ENCODE measurements at places on chromosomes 6 and 20.

DNA sequence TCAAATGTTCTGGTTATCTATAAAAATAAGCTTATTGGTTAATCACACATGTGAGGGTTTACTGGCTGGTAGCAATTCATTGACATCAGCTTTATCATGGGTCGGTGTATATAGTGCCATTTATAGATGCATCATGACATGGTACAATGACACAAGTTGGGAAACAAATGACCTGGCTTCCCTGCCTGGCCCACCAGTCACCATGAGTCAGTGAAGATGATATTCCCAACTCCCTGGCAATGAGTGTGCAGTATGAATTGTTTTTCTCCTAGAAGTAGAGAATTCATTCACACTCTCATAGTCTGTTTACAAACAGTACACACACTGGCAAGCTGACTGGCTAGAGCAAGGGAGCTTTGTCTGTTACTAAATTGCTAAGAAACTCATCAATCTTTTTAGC lies 37.2 kb upstream of the CALHM6 start:
- ATAC-seq: no peak

GRCh38 chr6:154951345-154952200 lies 43.5 kb upstream of the TIAM2 start:
- ATAC-seq: no peak

GRCh38 chr6:159194421-159194820 lies 25.2 kb downstream of the FNDC1 start:
- no peak for ATAC-seq

- no peak for ATAC-seq
These were observed 54.3 kb upstream of the PTPN1 start for GRCh38 chr20:50455656-50456451.

DNA sequence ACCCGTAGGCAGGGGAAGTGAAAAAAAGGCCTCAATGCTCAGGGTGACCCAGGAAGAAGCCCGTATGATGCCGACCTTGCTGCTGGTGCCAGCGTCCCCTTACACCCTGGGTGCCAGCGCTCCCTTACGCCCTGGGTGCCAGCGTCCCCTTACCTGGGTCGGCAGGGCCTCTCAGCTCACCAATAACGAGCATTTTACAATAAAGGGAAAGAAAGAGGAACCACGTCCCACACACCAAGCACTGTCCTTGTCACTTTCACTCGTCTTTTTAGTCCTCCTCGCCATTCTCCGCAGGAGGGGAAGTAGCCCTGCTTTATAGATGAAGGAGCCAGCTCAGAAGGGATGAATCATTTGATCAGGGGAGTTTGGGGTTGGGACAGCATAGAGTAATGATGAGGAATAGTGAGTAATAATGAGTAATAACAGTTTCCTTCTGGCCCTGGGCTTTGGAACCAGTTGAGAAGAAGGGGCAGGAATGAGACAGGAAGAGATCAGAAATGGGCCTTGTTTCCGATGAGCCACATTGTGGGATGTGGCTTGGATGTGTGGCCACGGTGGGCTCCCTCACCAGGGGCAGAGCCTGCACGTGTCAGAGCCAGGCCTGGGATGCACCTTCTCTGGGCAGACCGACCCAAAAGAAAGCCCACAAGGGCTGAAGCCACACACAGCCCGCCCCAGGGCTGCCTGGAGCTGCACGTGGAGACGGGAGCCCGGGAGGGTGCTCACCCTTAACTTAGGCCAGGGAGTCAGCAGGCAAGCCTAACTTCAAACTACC lies 75.7 kb downstream of the SYNJ2 start:
- ATAC-seq: peak; percentile 69

DNA sequence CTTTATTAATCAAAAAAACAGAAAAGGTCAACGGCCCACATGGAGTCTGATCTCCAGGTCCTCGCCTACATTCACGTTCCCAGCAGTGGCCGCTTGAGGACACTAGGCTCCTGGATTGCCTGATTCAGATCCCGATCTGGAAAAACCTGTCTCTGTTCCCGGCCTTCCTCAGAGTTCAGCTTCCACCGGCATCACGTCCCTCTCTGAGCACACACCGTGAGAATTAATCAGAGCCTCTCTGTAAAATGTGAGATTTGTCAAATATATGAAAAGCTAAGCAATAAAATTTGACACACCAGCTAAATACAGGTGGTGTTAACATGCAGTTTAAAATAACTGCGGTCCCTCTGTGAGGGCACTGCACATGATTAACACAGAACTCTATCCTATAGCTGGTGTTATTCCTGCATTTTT lies 122.8 kb upstream of the COL21A1 start:
- ATAC-seq: peak; percentile 85

GRCh38 chr20:20231528-20232298 lies 136.2 kb upstream of the INSM1 start:
- ATAC-seq: no peak

- no peak for ATAC-seq
These were observed 20.8 kb downstream of the OR2B2 start for GRCh38 chr6:27891320-27891875.

DNA sequence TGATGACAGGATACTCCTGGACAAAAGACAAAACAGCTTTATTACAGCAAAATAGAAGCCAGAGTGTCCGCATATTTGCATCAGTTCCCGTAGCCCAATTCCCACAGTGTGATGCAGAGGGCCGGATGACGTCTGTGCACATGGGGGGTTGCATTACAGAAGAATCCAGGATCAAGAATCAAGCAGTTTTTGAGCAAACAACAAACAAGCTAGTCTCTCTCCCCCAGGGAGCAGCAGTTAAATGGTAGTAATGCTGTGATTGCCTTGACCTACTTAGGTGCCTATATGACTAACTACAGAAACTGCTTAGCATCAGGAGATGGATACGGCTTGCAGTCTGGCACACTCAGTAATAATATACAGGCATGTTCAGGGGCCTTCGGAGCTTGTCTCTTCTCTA lies 3.2 kb upstream of the SDHAF4 start:
- ATAC-seq: no peak

DNA sequence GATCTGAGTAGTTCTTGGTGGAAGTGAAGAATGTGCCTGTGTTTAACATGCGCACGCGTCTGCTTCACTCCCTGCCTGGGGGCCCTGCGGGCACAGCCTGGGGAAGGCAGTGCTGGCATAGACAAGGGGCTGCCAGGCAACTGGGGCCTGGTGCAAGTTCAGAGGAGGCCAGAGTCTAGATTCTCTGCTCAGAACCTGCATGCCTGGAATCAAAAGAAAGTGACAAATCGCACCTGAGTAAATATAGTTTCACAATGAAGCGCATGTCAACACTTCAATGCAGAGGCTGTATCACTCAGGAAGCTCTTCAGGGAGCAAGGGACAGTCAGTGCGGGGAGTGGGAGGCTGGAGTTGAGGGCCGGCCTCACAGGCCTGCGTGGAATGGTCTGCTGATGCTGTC lies 24.2 kb upstream of the PPP1R14C start:
- ATAC-seq: no peak

DNA sequence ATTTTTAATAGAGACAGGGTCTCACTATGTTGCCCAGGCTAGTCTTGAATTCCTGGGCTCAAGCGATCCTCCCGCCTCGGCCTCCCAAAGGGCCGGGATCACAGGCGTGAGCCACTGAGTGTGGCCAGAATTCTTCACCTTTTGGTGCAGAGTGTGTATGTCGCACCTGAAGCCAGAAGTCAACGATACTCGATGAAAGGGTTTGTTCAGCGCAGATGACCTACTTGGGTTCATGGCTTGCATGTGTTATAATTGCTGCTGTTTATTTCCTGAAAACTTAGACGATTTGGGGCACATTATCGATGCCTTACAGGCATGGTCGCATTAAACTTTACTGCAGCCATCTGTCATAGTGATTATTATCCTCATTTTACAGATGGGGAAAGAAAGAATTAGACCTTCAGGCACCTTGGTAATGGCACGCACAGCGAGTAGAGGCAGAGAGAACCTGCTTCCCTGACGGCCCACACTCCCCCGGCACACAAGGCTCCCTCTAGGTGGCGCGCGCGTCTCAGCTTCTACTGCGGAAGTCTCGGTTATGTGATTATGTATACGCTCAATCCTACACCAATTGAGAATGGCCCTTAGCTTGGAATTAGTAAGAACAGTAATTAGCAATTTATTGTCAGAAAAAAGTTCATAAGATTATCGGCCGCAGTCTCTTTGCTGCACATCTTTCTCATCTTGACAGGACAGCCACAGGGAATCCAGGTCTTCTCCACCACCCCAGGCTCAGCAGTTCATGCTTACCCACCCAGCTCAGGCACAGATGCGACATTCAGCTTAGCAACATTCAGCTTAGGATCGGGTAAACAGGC lies 212.8 kb upstream of the PROKR2 start:
- ATAC-seq: peak; percentile 95

DNA sequence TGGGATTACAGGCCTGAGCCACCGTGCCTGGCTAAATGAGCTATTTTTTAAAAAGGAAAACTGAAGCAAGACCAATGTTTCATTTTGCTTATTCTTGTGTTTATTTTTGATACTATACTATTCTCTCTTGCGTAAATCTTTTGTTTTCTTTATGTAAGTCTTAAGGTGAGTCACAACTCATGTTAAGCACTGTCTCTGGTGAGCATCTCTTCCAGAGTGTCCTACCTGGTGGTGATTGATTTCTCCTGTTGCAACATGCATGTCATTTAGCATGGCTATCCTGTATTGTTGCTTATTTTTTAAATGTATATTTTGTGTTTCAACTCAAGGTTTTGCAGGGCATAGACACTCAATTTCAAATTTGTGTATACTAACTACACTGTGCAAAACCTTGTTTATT lies 336.0 kb downstream of the RFPL4B start:
- ATAC-seq: no peak

GRCh38 chr6:33758815-33759216 lies 12.1 kb upstream of the IP6K3 start:
- ATAC-seq: no peak

- no peak for ATAC-seq
These were observed 6.1 kb downstream of the PLAGL2 start for GRCh38 chr20:32201296-32201976.

DNA sequence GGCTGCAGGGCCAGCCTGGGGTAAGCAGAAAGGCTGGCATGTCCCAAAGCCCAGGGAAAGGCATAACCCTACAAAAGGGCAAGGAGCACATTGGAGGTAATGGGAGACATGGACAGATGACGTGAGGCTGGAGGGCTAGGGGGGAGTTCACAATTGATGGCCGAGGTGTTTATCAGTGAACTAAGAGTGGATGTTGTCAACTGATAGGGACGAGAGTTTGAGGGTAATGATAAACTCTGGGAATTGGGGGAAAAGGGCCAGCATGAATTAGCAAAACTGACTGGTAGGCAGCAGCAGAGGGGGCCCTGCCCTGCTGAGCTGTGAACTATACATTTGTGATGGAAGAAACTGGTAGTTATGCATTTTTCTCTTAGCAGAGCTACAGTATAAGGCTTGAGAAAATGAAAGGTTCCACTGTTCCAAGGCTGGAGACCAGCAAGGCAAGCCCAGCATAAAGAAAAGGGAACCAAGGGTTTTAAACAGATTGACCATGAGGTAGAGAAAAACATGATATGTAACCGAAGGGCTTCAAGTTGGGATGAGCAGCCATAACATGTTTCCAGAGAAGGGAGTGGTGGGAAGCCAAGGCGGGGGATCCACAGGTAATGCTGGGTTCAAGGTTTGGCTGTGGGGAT lies 98.1 kb upstream of the MLN start:
- ATAC-seq: no peak

GRCh38 chr6:31927242-31927862 lies at the start of gene C2:
TSS of gene C2 (plus strand) at chr6:31927717. CDS start at chr6:31927753, 36 bp downstream.
- no peak for ATAC-seq

DNA sequence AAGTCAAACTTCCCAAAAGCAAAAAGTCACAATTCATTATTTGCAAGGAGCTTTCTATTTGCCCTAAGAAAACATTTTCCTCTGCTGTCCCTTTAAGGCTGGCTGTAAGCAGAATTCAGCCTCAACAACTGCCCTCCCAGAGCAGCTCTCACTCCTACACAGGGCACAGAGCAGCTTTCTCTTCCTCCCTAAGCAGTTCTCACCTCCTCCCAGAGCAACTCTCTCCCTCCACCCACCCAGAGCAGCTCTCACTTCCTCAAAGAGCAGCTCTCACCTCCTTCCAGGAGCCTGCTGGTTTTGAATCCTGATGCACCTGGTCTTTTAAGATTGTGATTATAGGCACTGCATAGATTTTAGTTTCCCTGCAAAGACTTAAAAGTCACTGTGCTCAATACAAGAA lies 120.6 kb upstream of the TMEM181 start:
- no peak for ATAC-seq

GRCh38 chr6:70724524-70724923 lies 56.8 kb downstream of the SMAP1 start:
- ATAC-seq: no peak

GRCh38 chr6:79894939-79895338 lies 52.4 kb downstream of the ELOVL4 start:
- ATAC-seq: no peak

DNA sequence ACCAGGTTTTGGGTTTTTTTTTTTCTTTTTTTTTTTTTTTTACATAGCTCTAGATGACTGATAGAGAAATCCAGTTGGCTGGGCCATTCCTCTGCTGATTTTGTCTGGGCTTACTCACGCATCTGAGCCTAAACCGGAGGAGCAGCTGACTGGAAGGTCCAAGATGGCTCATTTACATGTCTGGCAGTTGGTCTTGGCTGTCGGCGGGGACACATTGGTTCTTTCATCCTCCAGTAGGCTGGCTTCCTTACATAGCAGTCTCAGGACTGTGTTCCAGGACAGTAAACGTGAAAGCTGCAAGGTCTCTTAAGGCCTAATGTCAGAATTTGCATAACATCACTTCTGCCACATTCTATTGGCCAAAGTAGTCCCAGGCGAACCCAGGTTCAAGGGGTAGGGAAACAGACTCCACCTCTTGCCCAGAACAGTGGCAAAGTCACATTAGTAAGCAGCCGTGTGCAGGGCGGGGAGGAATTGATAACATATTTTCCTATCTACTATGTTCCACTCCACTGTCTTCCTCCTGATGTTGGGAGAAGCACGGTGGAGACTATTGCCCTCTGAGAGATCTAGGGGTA lies 87.0 kb downstream of the CDH22 start:
- no peak for ATAC-seq

Measured in SK-N-SH treated with all-trans-retinoic acid at 6 μM for 48 hours (cell line).